ENCODE measurements at places on chromosomes 16 and 17.

- no peak for DNase-seq
Observed at GRCh38 chr16:73011926-73012325, 36.0 kb downstream of the ZFHX3 start.

GRCh38 chr16:28915181-28915580 is 9.9 kb downstream of the RABEP2 start:
- no peak for DNase-seq

GRCh38 chr17:82613283-82614094 is 34.8 kb downstream of the WDR45B start:
- DNase-seq: no peak

- DNase-seq: no peak
Observed at GRCh38 chr16:8874388-8874787, 5.6 kb upstream of the CARHSP1 start.

DNA sequence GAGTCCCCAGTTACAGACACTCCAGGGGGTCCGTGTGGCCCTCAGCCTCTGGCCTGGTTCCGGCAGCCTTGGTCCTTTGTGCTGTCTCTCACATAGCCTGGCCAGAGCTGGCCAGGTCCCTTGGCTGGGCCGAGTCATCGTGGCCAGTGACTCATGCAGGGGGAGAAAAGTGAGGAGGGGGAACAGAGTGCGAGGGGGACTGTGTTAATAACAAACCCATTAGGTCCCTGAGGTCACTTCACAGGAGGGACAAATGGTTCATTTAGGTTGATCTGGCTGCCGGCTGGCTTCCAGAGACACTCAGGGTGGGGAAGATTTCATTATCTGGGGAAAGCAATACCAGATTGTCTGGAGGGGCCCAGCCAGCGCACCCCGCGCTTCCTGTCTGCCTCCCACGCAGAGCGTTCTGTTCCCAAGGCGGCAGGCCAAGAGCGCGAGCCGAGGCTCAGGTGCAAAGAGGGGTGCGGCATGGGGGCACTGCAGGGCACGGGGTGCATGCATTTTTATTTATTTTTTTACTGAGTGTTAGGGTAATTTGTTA is 223.1 kb downstream of the SEC14L1 start:
- no peak for DNase-seq

DNA sequence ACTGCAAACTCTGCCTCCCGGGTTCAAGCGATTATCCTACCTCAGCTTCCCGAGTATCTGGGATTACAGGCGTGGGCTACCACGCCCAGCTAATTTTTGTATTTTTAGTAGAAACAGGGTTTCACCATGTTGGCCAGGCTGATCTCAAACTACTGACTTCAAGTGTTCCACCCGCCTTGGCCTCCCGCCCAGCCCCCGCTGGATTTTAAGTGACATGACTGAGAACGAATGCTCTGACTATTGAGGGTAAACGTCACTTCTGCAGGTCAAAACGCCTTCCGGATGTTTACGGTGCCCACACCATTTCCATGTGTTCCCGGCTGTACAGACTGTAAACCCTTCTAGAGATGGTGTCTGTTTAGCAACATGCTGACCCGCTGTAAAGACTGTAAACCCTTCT is 22.8 kb downstream of the PITPNA start:
- DNase-seq: no peak

DNA sequence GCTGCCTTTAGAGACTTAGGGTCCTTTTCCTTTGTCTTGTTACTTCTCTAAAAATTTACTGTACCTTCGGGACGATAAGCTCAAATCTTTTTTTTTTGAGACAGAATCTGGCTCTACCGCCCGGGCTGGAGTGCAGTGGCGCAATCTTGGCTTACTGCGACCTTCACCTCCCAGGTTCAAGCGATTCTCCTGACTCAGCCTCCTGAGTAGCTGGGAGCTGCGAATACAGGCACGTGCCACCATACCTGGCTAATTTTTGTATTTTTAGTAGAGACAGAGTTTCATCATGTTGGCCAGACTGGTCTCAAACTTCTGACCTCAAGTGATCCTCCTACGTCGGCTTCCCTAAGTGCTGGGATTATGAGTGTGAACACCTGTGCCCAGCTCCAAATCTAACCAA is 7.4 kb downstream of the RAD51C start:
- no peak for DNase-seq

GRCh38 chr17:980406-981291 is 1.1 kb upstream of the NXN start:
- peak; percentile 86 for DNase-seq

DNA sequence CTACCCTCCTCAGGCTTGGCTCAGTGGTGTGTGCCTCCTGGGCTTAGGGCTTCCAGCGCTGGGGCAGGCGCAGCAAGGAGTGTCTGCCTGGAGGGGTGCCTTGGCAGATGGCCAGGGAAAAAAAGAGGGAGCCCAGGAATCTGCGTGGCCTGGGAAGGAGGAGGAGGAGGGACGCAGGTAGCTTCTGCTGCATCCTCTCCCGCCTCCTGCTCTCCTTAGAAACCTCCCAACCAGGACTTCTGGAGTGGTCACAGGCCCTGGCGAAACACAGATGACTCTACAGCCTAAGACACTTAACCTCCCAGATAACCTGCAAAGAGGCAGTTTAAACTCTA is 7.3 kb upstream of the BCAR1 start:
- DNase-seq: no peak

- DNase-seq: peak; percentile 27
Observed at GRCh38 chr17:74520016-74520434, 11.2 kb downstream of the CD300LB start.

- no peak for DNase-seq
Observed at GRCh38 chr17:29091606-29092289, 48.8 kb downstream of the PIPOX start.

DNA sequence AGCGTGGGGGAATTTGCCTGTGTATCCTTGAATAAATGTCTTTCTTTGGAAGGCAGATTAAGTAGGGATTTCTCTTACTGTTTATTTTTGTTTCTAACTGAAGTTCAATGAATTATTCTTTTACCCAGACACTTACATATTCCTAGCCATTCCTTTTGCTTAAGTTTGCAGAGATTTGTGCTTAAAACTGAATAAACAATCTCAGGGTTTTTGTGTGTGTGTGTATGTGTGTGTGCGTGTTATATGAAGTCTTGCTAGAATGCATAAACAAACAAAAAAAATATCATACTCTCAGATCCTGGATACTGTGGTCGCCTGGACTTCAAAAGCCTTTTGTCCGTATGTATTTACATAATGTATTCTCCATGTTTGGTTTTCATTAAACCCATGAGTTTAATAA is 672.8 kb downstream of the MAF start:
- no peak for DNase-seq

- no peak for DNase-seq
Observed at GRCh38 chr17:57588086-57588485, 157.0 kb downstream of the CCDC182 start.

GRCh38 chr17:70503449-70503848 is 334.1 kb downstream of the KCNJ2 start:
- DNase-seq: no peak

- DNase-seq: peak; percentile 89
Observed at GRCh38 chr17:78133971-78134898, 3.7 kb downstream of the TMC8 start.

DNA sequence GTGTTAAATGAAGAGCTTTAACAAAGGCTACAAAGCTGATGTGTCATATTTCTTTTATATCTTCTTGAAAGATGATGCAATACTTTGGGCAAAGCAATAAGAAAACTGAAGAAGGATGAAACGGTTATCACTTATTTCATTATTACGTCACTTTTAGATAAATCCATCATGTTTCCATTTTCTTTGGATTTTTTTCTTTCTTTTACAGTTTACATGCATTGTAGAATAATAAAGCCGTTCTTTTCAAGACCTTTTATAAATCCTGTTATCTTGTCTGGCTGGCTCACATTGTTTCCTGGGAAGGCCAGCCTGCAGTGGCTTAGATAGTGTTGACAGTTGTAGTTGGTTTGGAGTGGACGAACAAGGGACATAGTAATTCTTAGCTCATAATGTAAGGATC is 28.9 kb downstream of the TANC2 start:
- no peak for DNase-seq

DNA sequence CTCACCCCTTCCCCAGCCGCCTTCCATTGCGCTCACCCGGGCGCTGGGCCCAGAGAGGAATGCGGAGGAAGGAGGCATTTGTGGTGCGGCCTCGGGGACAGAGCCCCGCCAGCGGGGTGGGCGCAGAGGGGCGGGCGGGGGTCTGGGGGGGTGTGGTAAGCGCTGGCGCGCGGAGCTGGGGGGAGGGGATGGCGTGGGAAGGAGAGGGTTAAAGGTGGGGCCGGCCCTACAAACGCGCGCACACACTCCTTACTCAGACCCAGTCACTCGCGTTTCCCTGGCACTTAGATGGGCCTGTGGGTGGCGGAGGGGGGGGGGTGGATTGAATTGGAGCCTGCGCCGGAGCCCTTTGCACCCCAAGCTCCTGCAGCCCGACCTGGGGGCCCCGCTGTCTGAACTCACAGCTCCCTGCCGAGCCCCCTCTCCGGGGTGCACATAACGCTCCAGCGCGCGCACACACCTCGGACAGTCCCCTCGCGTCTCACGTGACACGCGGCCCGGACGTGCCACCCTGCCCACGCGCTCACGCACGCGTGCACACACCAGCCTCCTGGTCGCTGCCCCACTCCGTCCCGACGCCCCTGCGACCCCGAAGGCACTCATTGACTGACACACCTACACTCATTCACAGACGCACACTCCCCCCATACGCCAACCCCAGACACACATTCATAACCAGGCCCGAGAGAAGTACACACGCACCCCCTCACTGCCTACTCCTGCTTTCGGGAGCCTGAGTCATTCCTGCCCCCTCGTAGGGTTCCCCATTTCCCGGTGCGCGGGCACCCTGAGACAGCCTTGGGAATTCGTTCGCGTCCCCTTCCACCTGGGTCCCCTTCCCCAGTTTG is 844 bp downstream of the TBKBP1 start:
- no peak for DNase-seq

GRCh38 chr17:45224671-45225050 is 3.0 kb downstream of the FMNL1 start:
- DNase-seq: peak; percentile 71

GRCh38 chr16:75116081-75116910 is at the start of gene LDHD:
LDHD (minus strand) TSS chr16:75116780; CDS start chr16:75116720, 60 bp downstream.
- no peak for DNase-seq

DNA sequence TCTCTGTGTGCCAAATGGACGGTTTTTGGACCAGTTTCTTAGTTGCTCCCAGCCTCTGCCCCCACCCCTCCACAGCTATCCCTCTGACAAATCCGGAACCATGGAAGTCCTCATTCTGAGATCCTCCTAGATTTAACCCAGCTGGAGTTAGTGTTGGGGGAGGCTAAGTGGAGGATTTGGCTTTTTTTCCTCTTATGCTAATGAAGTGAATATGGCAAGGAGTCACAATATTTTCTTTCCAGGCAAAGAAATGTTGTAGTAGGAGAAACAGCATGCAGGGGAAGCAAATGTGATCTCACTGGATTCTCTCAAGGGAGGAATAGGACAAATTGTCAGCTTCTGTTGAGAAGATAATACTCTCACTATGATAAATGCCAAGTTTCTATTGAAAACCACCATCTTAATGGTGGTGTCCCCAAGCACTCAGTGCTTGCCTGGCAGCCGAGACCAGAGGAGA is 159.5 kb downstream of the MSI2 start:
- DNase-seq: no peak

GRCh38 chr16:88798772-88799455 is 4.7 kb upstream of the CDT1 start:
- no peak for DNase-seq

DNA sequence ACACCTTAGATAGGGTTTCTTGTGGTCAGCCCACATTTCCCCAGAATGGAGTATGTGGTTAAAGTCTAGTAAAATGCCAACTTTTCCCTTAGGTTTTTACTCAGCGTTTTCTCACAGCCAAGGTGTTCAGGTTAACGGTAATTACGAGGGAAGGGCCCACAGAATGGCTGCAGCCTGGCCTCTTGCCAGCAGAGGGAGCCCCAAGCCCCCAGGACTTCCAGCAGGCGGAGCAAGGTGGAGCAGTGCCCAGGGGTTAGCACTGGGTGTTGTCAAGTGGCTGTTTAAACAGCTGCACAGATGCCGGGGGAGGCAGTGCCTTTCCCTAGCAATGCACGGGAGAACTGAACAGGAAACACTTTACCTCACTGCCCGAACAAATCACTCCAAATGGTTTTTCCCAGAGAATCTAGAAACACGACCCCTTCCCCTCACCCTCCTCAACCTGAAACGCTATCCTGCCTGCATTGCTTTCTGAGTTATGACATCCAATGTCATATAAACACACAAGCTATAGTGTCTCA is 6.6 kb downstream of the PHB1 start:
- DNase-seq: peak; percentile 90

GRCh38 chr16:15575293-15576049 is 67.5 kb downstream of the MARF1 start:
- no peak for DNase-seq

DNA sequence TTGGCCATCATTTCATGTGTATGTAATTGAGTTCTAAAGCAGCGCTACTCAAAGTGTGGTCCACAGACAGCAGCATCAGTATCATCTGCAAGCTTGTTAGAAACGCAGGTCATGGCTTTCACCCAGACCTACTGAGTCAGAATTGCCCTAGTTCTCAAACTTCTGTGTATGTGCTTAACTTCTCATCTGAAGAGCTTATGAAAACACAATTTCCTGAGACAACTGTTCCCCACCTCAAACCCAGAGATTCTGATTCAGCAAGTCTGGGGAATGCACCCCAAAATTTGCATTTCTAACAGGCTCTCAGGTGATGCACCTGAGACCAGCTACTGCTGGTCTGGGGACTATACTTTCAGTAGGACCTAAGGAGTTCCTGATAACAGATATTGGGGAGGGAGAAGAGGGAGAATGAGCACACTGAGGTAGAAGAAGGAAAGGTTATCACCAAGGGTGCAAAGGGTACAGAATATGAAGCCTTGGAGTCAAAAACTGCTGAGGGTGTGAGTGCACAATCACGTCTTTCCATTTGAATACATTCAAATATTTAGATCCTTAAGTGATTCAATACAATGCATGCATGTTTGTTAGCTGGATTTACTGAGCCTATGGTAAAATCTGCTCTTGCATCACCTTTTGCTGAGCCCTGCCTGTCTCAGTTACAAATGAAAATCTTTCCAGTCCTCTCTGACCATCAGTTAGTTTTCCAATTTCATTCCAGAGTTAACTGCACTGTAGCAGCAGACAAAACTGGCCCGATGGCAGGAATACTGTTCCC is 29.2 kb upstream of the SKAP1 start:
- peak; percentile 55 for DNase-seq

GRCh38 chr16:946048-946395 is 24.8 kb downstream of the LMF1 start:
- DNase-seq: no peak

- no peak for DNase-seq
Observed at GRCh38 chr16:88524973-88525662, 45.1 kb upstream of the ZC3H18 start.

DNA sequence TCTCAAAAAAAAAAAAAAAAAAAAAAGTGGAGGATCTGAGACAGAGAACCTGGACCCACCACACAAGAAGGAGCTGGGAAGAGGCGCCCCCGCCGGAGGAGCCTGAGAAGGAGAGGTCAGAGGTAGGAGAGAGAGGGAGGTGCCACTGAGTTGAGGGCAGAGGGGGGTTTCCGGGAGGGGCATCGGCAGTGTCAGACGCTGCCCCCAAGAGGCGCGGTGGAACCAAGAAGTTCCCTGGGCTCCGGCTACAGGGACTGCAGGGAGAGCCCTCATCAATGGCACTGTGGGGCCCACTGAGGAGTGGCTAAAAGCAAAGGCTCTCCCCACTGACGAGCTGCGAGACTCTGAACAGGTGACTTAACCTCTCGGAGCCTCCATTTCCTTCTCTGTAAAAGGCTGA is 4.2 kb downstream of the CCDC42 start:
- peak; percentile 71 for DNase-seq

GRCh38 chr16:50866806-50867205 is 124.9 kb downstream of the CYLD start:
- no peak for DNase-seq
